ENCODE measurements at places on chromosomes 2 and 18.

DNA sequence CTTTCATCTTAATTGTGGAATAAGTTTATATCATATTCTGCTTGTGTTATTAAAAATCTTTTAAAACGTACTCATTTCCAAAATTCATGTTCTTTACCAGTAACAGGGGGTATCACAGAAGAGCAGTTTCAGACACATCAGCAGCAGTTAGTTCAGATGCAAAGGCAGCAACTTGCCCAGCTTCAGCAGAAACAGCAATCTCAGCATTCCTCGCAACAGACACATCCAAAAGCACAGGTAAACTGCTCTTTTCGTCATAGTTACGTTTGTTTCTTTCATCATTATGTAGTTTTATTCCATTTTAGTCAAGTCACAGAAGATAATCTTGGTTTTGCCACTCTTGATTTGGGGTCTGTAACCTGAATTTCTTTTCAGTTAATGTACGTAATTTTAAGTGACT is 93.5 kb upstream of the KIF5C start:
- no peak for DNase-seq

- DNase-seq: no peak
These were observed 693 bp upstream of the LRP2 start for GRCh38 chr2:169362894-169363559.

DNA sequence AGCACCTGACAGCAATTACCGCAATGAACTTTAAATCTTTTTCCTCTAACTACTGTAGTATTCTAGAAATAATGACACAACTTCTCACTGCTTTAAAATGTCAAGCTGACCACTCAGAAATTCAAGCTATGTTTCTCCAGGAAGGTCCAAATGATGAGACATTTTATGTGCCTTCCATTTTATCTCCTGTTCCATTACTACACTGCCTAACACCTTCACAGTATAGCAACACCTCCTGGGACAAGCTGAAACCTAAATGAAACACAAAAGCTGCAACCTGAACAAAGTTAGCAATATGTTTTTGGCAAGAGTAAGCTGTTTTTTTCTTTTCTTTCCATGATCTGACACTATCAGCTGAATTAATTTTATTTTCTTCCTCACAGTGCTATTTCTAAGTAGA is 81.9 kb downstream of the IKZF2 start:
- DNase-seq: no peak

- DNase-seq: no peak
These were observed 515.5 kb upstream of the MYT1L start for GRCh38 chr2:2846332-2847208.

GRCh38 chr2:29587402-29588190 is 333.8 kb downstream of the ALK start:
- DNase-seq: no peak

DNA sequence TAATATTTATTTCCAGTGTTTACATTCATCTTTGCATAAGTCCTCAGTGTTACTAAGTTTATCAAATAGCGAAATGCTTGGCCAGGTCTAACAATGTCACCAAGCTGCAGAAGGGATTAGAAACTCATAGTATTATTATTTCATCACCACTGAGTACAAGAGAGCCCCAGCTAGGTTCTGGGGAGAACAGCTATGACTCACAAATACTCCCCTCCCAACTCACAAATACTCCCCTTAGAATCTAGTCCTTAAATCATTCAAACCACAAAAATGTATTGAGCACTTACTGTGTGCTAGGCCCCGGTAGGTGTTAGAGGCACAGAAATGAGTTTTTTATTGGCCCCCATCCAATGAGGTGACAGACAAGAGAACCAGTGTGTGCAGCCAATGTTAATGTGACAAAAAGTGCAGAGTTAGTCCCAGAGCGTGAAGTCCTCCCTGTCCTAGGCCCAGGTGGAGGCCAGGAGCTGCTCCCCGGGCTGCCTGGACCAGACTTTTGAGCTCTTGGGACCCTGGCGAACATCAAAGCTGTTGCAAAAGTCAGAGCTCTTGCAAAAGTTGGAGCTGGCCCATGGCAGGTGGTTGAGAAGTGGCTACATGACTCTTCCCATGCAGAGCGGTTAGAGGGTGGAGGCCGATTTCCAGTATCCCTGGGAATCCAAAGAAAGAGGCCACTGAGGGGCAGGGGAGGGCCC is 9.8 kb downstream of the STEAP3 start:
- no peak for DNase-seq

GRCh38 chr2:99824758-99825157 is 317.6 kb downstream of the AFF3 start:
- DNase-seq: no peak

DNA sequence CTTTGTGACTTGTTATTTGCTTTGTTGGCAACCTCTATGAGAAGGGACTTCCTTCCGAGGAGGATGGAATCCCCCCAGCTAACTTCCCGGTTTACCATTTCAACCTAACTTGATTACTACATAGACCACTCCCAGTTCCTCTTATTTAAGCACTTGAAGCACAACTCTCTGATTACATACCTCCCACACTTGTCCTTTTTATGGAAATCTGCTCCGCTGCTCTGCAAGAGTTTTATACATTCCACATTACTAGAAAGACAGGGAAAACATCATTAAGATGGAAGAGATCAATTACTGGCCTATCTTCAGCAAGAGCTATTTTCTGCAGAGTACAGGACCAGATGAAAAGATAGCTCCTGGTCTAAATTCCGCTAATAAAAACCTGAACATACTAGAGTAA is 160.0 kb upstream of the PGAP1 start:
- no peak for DNase-seq

DNA sequence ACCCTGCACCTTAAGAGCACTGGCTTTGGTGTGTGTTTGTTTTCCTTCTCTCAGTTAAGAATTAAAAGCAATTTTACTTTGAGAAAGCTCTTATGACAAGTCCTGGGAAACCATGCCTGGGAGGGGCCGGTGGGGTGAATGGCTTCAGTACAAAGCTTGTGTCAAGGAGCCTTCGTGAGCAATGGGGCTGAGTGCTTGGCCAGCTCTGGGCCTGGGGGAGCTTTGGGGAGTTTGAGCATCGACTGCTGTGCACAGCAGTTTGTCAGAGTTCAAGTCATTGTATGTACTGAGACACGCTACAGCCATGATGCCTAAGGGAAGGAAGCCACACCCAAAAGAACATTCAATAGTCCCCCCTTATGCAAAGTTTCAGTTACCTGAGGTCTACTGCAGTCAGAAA is 75.8 kb downstream of the ARHGEF4 start:
- no peak for DNase-seq

DNA sequence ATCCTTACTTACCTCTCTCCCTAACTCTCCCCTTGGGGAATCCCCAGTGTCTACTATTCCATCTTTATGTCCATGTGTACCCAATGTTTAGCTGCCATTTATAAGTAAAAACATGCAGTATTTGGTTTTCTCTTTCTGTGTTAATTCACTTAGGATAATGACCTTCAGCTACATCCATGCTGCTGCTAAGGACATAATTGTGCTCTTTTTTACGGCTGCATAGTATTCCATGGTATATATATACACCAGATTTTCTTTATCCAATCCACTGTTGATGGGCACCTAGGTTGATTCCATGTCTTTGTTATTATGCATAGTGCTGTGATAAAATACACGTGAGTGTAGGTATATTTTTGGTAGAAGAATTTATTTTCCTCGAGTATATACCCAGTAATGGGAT is 24.3 kb upstream of the RIOK3 start:
- no peak for DNase-seq

- DNase-seq: no peak
These were observed 122.5 kb downstream of the SPTBN1 start for GRCh38 chr2:54578648-54579045.

DNA sequence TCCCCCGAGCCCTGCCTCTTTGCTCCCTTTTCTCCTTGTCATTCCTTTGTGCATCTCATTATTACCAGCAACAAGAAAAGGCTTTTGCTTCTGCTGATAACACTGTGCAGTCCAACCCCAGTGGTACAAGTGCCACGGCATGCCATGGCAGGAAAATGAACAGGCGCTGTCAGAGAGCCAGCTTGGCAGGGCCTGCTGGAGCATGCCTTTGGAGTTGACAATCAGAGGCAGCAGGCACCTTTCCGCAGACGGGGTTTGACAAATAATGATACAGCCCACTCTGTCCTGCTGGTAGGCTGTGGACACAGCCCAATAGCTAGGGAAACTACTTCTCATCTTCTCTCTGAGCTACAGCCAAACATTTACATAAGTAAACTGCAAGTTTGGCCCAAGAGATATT is 243.9 kb upstream of the LRRTM1 start:
- DNase-seq: no peak

DNA sequence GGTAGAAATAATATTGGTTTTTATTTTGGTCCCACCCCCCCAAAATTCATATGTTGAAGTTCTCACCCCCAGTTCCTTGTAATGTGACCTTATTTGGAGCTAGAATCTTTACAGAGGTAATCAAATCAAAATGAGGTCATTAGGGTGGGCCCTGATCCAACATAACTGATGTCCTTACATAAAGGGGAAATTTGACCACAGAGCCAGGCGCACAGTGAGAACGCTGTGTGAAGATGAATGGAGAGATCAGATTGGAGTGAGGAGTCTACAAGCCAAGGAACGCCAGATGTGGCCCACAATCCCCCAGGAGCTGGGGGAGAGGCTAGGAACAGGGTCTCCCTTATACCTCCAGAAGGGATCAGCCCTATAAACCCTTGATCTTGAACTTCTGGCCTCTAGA is 31.6 kb upstream of the TRIB2 start:
- no peak for DNase-seq

- DNase-seq: no peak
These were observed 25.3 kb downstream of the EMILIN2 start for GRCh38 chr18:2872095-2872494.

- DNase-seq: no peak
These were observed 283.7 kb upstream of the VWC2L start for GRCh38 chr2:214127170-214127569.
